ENCODE measurements at places on chromosomes 1 and 21. TPM values are rescaled to one million over a fixed set of nuclear protein-coding genes. Genes with fewer than 3 reads are reported as not detected.

GRCh38 chr1:219324629-219325367 is 151.1 kb downstream of the LYPLAL1 start:
- DNase-seq, result no peak

DNA sequence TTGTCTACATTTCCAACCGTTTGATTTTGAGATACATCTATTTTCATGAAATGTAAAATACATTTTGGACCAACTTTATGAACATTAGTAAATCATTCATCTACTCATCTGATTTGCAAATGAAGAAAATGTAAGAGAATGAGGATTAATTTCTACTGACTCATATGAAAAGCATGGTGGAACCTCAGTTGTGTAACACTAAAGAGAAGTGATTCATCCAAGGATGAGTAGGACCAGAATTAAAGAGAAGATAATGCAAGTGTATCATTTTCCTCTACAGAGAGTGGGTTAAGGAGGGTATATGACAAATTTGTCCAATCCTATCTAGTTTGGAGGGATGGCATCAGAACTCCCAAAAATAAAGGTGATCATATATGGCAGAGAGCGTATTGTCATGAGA is 1967.6 kb downstream of the MRPL39 start:
- DNase-seq, result no peak

Gene CRYAA
- not detected for total RNA-seq

GRCh38 chr1:235074523-235075047 is 54.1 kb downstream of the TOMM20 start:
- DNase-seq, result no peak

Gene OLIG2
- total RNA-seq, result 0.59 TPM
